ENCODE measurements at places on chromosomes 2 and 18.

GRCh38 chr2:44679990-44680389 lies 261.5 kb upstream of the SIX3 start:
- DNase-seq = no peak

DNA sequence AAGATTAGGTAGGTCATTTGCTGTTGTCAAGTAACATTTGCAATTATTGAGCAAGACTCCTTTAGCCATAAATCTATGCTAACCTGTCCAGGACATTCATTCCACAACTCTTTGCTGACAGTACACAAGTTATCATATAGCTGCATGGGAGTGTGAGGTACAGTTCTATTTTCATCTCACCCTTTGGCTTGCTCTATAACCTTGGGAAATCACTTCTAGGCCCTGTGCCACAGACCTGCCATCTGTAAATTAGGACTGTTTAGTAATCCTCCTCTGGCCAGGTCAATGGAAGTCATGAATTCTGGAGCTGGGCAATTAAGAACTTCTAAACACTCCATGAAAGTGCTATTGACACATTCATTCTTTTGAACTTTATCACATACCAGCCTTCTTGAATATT lies 34.6 kb upstream of the PAIP2B start:
- DNase-seq = no peak

- no peak for DNase-seq
Observed at GRCh38 chr2:159232456-159233170, 53.9 kb downstream of the WDSUB1 start.

GRCh38 chr2:25817630-25818029 lies 60.7 kb downstream of the ASXL2 start:
- no peak for DNase-seq

Measured in T-cell (primary cell).